Activated CD4-positive, alpha-beta T cell treated with anti-CD3 and anti-CD28 coated beads for 1 hour (primary cell): ENCODE measurements at places on chromosomes 6 and 20.

GRCh38 chr6:158816803-158817727 lies 2.1 kb downstream of the EZR start:
- no peak for DNase-seq

DNA sequence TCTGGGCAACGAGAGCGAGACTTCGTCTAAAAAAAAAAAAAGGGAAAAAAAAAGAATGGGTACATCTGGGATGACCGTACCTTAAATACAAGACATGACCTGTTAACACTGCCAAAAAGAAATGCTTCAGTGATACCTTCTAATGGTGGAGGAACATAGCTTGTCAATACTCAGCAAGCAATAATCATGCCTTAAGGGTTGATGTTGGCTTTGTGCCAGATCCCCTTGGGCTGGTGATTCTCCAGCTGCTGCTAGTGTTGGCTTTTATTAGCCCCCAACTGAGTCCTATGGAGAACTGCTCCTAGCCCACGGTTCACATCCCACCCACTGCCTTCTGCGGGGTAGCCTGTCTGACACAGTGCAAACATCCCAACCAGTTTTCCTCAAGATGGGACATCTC lies 134.9 kb downstream of the PLCB1 start:
- DNase-seq, result no peak

- DNase-seq, result no peak
These were observed 229.9 kb upstream of the GRIK2 start for GRCh38 chr6:101163611-101164010.

DNA sequence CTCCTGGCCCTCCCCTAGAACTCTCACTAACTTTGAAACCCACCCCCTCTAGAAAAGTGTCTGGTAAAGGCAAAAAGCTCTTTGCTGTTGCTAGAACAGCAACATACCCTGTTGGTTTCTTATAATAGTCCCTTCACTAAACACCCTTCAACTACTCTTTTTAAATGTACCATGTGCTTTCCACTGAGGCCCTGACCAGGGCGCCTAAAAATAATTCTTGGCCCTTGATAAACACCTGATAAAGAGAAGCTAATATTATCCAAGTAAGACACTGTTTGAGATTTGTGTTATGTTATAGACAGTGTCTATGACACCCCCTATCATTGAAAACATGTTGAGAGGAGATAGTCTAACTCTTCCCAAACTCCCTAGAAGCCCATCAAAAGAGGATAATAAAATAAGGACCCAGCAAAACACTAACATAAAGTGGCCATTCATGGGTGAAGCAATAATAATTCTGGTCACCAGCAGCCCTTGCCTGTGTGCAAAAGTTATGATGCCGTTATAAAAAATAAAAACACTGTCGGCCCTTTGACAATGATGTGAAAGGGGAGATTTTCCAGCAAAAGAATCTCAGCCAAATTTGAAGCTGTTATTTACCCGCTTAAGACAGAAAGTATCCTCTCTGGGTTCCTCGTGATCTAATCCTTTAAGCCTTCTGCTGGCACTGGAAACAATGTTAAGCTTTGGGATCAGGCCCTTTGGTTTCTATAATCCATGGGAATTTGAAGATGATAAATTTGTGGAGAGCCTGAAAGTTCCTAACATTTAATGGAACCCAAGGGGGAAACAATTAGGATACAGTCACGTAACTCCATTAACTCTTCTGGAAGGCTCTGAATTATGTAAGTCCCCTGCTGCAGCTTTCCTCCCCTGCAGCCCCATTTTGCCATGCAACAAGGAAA lies 122.6 kb upstream of the PLCB4 start:
- DNase-seq, result no peak

DNA sequence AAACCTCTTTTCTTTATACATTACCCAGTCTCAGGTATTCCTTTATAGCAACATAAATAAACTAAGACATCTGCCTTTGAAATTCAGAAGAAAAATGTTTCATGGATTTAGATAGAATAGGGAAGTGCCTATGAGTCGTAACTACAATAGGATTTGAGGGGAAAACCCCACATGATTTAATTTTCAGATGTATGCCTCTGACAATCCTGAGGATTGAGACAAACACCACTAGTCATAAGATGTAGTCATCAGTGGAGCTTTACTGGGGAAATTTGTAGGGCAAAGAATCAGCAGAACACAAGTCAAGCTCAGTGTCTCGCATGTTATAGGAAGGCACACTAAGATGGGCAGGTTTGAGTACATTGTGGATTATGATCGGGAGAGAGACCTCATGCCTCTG lies 566.4 kb downstream of the BMP2 start:
- DNase-seq, result no peak
